ELF-1 (cell line): ENCODE measurements at places on chromosomes 2 and 18.

DNA sequence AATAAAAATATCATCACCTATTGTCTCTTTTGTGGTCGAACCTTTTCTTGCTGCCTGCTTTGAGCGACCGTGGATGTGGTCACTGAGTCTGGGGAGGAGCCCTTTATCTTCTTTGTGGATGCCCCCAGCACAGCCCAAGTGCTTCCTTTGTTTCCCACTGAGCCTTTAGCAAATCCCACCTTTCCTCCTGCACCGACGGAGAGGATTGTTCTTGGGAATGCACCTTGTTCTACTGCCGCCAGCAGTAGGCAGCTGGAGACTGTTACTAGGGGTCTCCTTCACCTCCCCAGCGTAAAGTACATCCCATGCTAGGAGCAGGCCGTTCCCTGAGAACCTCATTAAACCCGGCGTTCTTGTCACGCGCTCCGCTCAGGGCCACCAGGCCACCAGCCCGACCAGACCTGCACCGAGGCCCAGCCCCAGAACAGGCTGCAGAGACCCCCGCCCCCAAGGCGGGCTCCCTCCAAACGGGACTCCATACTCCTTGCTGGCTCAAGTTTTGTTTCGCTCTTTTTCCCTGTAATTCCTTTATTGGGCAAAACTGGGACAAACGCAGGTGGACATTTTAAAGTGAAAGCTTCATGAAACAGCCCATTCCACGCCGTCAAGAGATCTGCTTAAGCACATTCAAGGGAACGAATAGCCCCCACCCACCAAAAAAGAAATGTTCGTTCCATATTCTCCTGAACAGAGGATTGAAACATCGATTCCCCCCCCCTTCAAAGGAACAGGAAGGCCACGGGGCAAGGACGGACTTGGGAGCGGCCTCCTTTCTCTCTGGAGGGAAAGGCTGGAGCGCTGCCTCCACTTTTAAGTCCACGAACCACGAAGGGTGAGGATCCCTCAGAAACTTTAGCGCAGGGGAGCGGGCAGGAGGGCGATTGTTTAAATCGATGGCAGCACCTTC is 1.1 kb upstream of the MAT2A start:
- peak; percentile 85 for DNase-seq

GRCh38 chr2:12717191-12718014 is 667 bp downstream of the TRIB2 start:
- peak; percentile 80 for DNase-seq

DNA sequence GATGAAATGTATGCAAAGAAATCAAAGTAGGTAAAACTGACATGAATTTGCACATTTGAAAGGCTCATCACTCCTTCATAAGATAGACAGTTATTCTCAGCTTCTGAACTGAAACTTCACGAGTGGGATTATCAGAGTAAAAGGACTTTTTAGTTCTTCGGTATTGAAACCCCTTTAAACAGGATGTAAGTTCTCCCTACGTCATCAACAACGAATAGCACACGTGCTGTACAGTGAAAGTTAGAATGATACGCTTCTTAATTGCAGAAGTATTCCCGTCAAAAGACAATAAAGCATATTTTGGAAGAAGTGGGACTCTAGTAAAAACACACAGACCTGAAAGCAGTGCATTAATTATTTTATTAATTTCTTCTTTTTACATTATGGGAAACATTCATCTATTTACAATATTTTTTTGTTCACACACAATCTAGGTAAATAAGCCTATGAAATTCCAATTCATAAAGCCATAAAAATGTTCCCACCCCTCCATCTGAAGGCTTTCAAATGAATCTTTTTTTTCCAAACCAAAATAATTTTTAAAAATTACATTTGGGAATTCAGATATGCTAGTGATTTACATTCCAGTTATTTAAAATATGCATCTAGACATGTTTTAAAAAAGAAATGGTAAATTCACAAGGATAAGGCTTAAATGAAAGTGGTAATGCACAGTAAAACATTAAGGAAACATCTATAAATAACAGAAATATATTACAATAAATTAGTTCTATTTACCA is 45.9 kb downstream of the TGIF1 start:
- no peak for DNase-seq

DNA sequence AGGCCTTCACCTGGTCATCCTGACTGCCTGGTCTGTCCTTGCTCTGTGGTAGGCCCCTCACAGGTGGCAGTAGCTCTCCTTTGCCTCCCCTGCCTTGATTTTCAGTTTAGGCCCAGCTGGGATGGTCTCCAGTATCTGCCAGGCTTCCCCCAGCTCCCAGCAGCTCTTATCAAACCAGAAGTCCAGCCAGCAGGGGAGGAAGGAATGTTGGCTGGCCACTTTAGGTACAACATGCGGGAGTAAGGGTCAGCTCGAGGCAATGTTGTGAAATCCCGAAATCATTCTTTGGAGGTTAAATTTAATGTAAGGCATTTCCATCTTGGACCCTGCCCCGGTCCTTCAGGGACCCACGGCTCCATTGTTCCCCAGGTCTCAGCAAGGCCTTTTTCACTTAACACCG is 16.8 kb downstream of the ATP6V1C2 start:
- peak; percentile 69 for DNase-seq

- no peak for DNase-seq
These were observed 106.6 kb upstream of the STON1 start for GRCh38 chr2:48423376-48423775.
